ENCODE measurements at places on chromosomes 5 and 9.

DNA sequence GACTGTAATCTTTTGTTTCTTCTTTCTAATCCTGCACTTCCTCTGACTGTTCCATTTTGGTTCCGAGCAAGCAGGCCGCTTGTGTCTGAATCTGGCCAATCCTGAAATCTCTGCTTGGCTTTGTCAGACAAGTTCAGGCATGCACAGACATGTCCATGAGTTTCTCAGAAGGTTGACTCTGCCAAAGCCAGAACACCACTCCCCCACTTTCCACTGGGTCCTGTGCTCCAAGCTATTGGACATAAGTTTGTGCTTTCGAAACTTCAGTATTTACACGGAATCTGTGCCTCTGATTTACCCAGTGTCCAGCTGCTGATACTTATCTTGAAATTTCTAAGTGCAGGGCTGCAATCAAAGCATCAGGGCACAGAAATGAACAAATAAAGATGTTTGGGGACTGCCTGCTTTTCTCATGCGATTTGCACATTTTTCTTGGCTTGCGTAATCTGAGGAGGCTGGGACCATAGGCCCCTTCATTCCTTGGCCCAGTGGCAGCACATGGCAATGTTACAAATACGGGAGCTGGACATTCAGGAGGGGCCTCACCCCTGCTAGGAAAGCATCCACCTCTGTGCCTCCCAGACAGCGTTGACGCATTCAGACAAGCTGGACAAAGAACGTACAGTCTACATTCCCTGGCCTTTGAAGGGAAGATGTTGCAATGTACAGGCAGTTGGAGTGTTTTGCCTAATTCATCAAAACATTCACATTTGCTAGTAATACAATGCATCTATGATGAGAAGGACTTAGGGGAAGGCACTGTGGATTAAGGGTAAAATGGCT lies 209.2 kb upstream of the PAPPA start:
- DNase-seq: peak; percentile 91

DNA sequence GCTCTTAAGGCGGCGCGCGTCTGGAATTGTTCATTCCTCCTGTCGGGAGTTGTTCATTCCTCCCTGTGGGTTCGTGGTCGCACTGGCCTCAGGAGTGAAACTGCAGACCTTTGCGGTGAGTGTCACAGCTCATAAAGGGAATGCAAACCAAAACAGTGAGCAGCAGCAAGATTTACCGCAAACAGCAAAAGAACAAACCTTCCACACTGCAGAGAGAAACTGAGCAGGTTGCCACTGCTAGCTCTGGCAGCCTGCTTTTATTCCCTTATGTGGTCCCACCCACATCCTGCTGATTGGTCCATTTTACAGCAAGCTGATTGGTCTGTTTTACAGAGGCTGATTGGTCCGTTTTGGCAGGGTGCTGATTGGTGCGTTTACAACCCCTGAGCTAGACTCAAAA lies 1365.3 kb upstream of the WWC1 start:
- no peak for DNase-seq

GRCh38 chr5:31186672-31187267 lies 6.7 kb upstream of the CDH6 start:
- DNase-seq: peak; percentile 66

GRCh38 chr5:57635146-57635777 lies 152.7 kb upstream of the ACTBL2 start:
- no peak for DNase-seq

DNA sequence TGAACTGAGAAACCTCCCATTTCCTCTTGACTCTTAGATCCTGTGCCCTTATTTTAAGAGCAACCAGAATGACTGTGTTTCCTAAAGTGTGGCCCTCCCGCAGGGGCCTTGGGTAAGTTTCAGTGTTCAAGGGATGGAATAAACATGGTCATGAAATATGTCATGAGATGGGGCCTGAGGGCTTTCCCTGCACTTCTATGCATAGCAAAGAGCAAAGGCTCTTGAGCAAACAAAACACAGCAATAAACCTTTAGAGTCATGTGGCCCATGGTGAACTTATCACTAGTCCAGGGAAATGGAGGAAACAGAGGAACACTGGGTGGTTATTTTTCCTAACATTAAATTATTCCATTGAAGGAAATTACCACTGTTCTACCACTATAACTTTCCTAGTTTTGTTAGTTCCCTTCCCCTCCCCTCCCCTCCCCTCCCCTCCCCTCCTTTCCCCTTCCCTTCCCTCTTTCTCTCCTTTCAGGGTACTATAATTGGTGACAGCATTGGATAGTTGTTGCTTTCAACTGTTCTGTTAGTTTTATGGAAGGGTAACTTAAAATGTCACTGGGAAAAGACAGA lies 72.4 kb downstream of the CTSL start:
- DNase-seq: no peak

- no peak for DNase-seq
These were observed 1.3 kb downstream of the SMAD5 start for GRCh38 chr5:136133922-136134379.
